ENCODE measurements at places on chromosomes 6 and 20.

- no peak for DNase-seq
Measured at GRCh38 chr6:11699576-11699975, 79.0 kb downstream of the ADTRP start.

GRCh38 chr6:12345694-12346058, 55.5 kb downstream of the EDN1 start:
- peak; percentile 17 for DNase-seq

DNA sequence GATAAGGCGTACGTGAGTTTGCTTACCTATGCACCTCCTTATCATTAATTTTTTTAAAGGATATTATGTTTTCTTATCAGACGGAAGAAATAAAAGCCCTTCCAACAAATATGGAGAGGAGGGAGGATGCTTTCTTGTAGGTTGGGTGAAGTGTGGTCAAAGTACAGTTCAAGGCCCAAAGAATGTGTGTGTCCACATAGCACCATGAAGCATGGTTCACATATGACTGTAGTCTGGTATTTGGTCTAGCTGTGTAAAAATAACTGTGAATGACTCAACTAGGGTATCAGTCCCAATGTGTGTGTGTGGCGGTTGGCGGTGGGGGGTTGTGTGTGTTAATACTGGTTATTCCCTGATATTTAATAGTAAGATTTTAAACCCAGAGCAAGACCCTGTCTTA, 212.7 kb downstream of the TMEM242 start:
- DNase-seq: peak; percentile 78

DNA sequence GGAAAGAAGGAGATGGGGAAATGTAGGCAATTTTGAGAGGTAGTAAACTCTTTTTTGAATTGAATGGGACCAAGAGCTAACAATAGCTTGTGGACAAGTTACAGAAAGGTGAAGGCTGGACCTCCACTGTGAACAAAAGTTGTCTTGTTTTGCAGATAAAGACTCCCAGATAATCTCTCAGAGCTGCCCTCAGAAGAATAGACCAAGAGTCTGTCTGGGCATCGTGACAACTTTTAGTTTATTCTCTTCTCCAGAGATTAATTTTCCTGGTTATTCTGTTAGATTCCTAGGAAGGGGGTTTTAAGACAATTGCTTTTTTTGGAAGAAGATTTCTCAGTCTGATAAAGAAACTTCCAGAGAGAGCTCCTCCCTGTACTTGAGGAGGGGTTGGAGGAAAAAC, 161.9 kb downstream of the COL19A1 start:
- no peak for DNase-seq

- no peak for DNase-seq
Measured at GRCh38 chr6:157264701-157265100, 58.6 kb downstream of the TMEM242 start.

GRCh38 chr20:18650224-18650623, 62.4 kb downstream of the DTD1 start:
- no peak for DNase-seq

DNA sequence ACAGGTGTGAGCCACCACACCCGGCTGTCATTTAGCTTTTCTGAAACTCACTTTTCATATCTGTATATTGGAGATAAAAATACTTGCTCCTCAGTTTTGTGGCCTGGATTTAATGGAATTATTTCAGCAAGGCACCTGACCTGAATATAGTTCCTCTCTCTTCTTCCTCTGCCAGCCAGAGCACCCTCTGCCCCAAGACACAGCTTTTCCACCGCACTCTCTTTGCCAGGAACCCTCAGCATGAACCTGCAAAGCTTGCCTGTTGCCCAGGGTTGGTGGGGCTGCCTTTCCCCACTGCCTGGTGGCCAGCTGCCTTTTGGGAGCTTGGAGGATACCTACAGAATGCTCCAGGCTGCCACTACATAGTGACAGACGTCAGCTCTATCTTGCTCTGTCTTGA, 3.1 kb downstream of the GTSF1L start:
- DNase-seq: no peak

DNA sequence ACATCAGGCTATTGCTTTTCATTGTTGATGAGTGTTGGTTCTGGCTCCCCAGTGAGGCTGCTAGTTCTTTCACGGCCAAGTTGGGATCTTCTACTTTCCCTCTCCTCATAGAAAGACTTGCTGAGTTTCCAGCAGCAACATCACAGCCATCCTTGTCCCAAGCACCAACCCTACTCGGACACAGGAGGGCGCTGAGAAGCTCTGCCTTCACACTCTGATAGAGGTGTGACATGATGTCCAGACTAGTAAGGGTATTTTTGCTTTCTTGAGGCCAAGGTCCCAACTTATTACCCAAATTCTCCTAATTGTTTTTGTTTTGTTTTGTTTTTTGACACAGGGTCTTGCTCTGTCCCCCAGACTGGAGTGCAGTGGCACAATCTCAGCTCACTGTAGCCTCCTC, 3.0 kb upstream of the GCM1 start:
- DNase-seq: no peak
